Skeletal muscle tissue (tissue), 5 donors: ENCODE measurements at places on chromosomes 7 and 10. TPM values are rescaled to one million over a fixed set of nuclear protein-coding genes. Genes with fewer than 3 reads are reported as not detected.

CALY gene
- total RNA-seq = not detected

CRYGN gene
- total RNA-seq = not detected

BICC1 gene
- total RNA-seq = 25.6 TPM

TBL2 gene
- 54.8 TPM for total RNA-seq

PRSS37 gene
- not detected for total RNA-seq

ASB10 gene
- total RNA-seq = 3.7 TPM

TRPV5 gene
- total RNA-seq = not detected

RARRES2 gene
- total RNA-seq = 54.3 TPM
